NCI-H510A treated with DMSO at 0.1 percent for 48 hours (cell line): ENCODE measurements at places on chromosomes 6 and 20.

GRCh38 chr6:165697171-165697570, 34.1 kb upstream of the PDE10A start:
- no peak for DNase-seq

DNA sequence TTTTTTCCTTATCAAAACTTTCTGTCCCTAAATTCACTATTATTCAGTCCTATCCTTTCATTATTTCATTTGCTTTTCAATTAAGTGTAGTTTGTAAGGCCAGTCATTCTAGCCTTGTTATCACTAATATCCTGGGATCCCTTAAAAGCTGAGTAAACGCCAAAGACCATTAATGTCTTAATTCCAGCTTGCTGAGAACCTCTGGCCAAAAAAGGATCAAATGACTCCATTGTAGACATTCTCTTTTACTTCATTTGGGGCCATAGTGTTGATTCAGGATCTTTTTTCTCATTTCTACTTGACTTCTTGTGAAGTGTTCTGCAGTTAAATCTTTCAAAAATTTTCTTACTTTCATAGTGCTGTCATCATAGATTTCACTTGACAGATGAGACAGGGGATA, 379.7 kb downstream of the LAMA2 start:
- DNase-seq, result no peak

DNA sequence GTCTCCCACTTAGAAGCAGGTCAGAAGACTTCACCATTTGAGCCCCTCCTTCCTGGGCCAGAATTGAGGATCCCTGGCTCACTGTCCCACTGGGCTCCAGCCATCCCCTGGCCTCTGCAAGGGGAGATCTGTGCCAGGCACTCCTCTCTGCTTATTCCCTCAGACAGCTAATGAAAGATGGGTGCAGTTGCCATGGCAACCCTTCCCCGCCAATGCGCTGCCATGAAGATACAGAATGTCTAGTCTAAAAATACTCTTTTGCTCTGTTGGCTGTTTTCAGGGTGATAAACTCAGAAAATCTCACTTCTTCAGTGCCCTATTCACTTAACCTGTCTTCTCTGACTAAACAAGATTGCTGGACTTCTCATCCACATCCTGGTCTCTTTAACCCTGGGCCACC, 13.6 kb upstream of the TTLL2 start:
- no peak for DNase-seq

- DNase-seq, result no peak
These were observed 276.5 kb downstream of the CDC5L start for GRCh38 chr6:44663860-44664634.

- no peak for DNase-seq
These were observed 69.8 kb downstream of the DZANK1 start for GRCh38 chr20:18397030-18397429.

DNA sequence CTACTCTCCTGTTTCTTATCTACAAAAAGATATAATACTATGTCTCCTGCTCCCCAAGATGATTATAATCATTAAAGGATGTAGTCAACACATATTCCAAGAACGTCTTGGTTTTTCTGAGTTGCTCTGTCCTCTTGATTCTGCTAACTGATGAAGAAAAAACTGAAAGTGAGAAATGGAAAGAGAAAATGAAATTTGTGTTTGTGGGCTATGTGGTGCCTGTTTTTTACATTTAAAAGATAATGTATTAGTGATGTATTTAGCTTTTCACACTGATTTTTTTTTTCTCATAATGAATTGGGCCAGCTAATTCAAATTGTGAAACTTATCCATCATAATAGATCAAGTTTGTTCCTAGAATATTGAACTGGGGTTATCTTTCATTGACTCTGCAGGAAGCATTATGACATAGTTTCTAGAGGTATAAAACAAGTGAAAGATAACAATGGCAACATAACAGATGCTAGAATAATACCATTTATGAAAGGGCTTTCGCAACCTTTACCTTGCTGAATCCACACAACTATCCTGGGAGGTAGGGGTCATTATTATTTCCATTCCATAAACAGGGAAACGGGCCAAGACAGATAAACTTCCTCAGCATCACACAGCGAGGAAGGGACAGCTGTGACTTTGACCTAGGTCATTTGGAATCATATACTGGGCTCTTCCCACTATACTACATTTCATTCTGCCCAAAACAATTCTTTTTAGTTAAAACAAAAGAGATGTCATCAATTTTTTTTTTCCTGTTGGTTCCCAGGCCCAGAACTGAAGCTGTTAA, 336.7 kb downstream of the GJA1 start:
- DNase-seq, result no peak

GRCh38 chr6:158367816-158368215, 55.6 kb downstream of the TULP4 start:
- no peak for DNase-seq

GRCh38 chr6:69880601-69881000, 14.2 kb downstream of the COL19A1 start:
- no peak for DNase-seq

- no peak for DNase-seq
These were observed 41.2 kb downstream of the SLC17A5 start for GRCh38 chr6:73612611-73613010.

- no peak for DNase-seq
These were observed 168.9 kb downstream of the CDK19 start for GRCh38 chr6:110646419-110646698.

DNA sequence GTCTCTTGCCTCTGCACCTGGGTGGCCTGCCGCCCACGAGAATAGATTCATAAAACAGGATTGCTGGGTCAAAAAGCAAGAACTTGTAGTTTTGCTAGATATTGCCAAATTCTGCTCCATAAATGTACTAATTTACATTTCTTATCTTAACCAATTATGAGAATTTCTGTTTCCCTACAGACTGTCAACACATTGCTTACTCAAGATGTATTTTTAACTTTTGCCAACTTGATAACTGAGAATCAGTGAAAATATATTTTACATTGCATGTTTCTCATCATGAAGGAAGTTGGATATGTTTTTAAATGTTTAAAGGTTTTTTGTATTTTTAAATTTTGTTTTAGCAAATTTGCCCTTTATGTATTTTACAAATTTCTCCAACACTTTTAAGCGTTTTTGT, 664.8 kb downstream of the MMUT start:
- DNase-seq, result no peak

DNA sequence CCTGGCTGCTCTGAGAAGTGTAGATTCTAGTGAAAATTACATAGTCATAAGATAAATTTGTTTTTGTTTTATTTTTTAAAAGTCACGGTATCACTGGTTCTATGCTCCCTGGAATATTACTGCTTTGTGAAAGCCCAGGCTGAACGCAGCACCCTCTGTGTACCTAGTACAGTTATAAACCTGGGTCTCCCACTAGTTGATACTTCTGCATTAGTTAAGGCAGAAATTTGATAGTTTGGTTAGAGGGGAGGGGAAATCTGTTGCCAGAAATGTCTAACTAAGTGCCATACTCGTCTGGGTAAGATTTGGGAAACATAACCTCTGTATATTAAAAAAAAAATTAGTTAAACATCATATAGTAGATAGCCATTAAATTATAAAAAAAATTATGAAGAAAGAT, 110.6 kb upstream of the TRAF3IP2 start:
- DNase-seq, result peak; percentile 1

DNA sequence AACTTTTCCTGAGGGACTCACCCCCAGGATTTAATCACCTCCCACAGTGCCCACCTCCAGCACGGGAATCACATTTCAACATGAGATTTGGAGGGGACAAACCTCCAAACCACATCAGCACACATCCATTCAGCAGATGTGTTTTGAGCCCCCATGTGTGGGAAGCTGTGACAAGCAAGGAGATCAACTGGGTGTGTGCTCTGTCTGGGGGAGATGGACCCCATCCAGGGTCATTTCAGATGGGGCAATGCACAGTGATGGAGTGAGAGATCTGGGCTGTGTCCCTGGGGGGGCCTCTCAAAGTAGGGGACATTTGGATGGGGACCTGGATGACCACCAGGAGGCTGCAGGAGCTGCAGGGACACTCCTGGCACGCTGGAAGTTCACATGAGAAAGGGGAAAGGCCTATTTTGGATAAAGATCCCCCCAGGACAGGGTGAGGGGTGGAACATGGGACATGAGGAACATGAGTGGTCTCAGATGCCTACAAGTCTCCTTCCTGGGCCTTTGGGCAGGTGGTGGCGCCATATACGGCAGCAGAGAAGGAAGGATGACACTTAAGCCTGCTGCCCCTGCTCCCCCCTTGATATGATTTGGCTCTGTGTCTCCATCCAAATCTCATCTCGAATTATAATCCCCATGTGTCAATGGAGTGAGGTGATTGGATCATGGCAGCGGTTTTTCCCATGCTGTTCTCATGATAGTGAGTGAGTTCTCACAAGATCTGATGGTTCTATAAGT, 49.6 kb downstream of the SLC2A10 start:
- DNase-seq, result no peak

GRCh38 chr6:7728855-7729590, 3.1 kb downstream of the BMP6 start:
- no peak for DNase-seq

GRCh38 chr6:19368511-19368910, 468.7 kb upstream of the ID4 start:
- no peak for DNase-seq

- no peak for DNase-seq
These were observed 230.1 kb downstream of the PREX1 start for GRCh38 chr20:48597521-48598302.

DNA sequence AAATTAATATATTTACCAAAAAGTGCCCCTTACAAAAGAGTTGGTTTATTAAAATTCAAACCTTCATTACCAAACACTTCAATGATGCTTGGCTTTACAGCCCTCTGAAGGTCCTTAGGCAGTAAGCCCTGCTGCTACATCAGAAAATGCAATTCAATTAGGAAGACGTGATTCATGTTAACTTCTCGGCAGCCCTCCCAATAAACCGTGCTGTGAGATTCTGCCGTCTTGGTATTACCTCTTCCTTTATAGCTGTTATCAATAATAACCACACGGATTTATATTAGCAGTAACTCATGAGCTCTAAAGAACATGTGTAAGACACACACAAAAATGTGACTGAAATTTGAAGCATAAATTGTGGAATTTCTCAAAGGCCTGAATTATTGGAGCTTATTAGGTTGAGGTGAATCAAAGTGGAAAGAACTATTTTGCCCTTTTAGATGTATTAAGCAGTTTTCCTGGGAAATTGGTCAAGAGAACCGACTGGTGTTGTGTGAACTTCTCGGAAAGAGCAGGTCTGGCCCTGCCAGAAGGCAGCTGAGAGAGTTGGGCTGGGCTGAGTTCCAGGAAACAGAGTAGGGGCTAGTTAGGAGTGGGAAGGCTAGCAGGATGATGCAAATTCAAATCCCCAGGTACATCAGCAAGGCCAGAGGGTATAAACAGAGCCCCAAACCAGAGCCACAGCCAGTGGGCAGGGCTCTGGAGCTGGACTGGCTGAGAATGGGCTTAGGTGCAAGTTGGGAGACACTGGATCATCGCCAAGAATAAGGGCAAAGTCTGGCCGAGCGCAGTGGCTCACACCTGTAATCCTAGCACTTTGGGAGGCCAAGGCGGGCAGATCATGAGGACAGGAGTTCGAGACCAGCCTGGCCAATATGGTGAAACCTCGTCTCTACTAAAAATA, 33.1 kb downstream of the FGD2 start:
- DNase-seq, result no peak

- DNase-seq, result no peak
These were observed 388.2 kb downstream of the TBC1D32 start for GRCh38 chr6:120945905-120946594.

GRCh38 chr6:114740547-114740946, 397.7 kb upstream of the HS3ST5 start:
- DNase-seq, result no peak

DNA sequence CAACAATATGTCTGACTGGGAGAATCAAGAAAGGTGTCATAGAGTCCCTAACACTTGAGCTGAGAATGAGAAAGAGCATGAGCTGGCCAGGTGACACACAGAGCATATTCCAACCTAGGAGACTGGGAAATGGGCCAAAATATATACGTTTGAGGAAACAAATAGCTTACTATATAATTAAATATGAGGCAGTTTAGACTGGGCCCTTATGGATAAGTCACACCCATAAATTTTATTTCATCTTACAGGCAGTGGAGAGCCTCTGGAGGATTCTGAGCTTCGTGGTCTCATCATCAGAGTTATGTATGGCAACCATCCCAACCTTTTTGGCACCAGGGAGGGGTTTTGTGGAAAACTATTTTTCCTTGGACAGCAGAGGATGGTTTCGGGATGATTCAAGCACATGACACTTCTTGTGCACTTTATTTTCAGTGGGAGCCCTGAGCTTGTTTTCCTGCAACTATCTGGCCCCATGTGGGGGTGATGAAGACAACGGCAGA, 12.9 kb upstream of the NQO2 start:
- no peak for DNase-seq

DNA sequence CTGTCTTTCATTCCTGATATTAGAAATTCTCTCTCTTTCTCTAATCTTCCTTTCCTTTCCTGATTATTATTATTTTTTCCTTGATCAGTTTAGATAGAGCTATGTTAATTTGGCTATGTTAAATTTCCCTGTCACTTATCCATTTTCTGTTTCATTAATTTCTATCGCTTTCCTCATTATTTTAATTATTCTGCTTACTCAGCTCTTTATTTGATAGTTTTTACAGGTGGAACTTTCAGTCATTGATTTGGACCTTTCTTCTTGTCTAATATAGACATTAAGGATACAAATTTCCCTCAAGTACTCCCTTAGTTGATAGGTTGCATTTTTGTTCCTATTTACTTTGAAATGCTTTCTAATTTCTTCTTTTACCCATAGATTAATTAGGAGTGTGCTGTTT, 442.3 kb downstream of the CDH26 start:
- no peak for DNase-seq

GRCh38 chr20:37236462-37236861, 25.2 kb downstream of the GHRH start:
- DNase-seq, result no peak

DNA sequence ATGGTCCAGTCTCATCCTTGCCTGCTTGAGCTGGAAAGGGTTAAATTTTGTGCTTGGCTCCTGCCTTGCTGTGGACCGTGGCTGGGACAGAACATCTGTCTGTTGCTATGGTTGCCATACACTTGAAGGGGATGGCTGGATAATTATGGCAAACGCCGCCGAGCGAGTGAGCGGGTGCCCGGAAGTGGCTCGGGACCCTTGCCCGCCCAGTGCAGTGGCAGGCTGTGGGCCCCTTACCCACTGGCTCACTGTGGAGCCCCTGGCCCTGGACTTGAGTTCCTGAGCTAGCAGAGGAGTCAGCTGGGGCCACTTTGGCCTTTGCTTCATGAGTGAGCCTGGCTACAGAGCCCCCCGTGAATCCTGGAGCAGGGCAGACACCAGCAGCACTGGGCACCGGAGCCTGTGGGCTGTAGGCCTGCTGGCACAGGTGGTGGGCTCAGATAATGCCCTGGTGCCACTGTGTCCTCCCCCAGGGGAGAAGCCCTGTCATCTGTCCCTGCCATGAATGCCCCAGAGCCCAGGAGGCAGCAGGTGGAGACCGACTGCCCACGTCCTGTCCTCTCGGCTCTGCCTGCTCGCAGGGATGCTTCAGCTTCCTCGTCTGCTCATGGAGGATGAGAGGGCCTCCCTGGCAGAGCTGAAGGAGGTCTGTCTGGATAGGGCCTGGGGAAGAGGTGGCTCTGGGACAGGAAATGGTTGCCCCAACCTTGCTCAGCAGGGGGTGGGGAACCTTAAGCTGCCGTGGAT, 25.5 kb upstream of the NOL4L start:
- DNase-seq, result peak; percentile 76

- DNase-seq, result no peak
These were observed 9.0 kb upstream of the RIPPLY2 start for GRCh38 chr6:83844170-83844569.
